Stimulated activated CD4-positive, alpha-beta T cell treated with anti-CD3 and anti-CD28 coated beads, Interleukin-1b, Interleukin-23, amount 100 ng/mL, for 24 hours (primary cell): ENCODE measurements at places on chromosomes 3 and 15.

DNA sequence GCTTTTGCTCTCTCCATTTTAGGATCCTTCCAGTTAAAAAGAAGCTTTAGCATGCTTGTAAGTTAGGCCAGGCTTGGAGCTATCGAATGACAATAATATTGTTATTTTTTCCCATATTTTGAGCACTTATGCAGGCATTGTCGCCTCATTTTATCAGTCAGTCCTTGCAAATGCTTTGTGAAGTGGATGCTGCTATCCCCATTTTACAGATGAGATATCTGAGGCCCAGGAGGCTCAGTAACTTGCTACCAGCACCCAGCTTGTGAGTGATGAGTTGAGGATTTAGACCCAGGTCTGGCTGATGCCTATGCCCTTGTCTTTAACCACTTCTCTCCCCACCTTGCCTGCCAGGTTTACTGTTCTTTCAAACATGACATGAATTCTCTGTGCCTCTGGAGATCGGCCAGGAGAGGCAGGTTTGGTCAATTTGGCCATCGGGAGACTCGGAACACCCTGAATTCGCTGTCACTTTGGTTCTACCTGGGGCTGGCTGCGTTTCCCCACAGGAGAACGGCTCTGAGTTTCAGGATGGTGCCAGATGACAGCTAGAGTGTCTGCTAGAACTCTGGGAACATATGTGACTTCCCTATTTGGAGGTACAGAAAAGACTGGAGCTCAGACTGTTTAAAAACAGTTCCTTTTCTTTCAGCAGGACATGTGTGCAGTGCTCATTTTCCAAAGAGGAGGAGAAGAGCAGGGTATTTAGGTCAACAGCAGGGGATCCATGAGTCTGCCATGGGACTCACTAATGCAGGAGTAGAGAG, 25.5 kb upstream of the ZNF710 start:
- no peak for DNase-seq

GRCh38 chr3:30495172-30496065, 111.0 kb upstream of the TGFBR2 start:
- no peak for DNase-seq

- no peak for DNase-seq
Observed at GRCh38 chr15:70430069-70430468, 332.4 kb upstream of the TLE3 start.

DNA sequence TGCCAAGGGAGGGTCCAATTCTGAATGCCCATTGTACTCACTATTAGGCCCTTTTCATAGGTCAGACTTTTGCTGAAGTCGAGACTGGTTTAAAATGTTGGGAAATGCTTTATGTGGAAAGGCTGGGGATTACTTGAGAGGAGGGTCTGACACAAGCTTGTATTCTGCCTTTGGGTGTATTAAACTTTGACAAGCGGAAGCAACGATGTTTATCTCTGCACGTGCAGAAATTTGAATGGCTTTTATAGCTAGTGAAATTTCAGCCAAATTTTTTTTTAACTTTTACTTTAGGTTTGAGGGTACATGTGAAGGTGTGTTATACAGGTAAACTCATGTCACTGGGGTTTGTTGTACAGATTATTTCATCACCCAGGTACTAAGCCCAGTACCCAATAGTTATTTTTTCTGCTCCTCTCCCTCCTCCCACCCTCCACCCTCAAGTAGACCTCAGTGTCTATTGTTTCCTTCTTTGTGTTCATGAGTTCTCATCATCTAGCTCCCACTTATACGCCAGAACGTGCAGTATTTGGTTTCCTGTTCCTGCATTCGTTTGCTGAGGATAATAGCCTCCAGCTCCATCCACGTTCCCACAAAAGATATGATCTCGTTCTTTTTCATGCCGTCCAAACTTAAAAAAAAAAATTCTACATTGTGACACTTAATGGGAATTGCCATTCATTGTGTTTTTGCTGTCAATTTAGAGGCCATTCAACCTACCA, 223.0 kb upstream of the BHLHE40 start:
- DNase-seq = no peak

- no peak for DNase-seq
Observed at GRCh38 chr3:71421820-71422566, 161.5 kb downstream of the FOXP1 start.

DNA sequence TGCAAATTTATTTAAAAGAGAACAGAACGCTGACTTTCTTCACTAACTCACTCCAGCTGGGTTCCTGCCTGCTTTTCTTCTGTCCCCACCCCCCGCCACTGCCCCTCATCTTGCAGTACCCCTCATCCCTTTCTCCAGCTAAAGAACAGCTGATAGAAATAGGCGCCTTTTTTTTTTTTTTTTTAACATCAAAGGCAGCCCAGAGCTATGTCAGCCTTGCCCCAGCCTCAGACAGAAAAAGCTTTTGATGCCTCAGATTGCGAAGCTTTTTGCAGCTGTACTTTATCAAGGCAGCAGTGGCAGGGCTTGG, 1.8 kb downstream of the CADPS start:
- no peak for DNase-seq

- DNase-seq = no peak
Observed at GRCh38 chr15:91480426-91480825, 373.1 kb upstream of the SLCO3A1 start.

DNA sequence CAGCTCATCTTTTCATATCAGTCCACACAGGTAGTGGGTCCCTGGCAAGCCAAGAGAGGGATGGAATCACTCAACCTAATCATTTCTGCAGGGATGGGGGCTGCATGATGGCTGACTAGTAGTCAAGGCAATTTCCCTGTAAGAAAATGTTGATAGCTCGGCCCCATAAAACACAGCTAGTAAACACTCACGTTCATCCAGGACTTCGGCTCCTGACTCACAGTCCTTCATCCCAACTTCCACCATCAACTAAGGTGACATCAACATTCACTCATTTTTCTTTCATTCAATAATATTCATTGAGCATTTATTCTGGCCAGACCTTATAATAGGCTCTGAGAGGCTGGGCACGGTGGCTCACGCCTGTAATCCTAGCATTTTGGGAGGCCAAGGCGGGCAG, 4.4 kb upstream of the ACAP2 start:
- no peak for DNase-seq

DNA sequence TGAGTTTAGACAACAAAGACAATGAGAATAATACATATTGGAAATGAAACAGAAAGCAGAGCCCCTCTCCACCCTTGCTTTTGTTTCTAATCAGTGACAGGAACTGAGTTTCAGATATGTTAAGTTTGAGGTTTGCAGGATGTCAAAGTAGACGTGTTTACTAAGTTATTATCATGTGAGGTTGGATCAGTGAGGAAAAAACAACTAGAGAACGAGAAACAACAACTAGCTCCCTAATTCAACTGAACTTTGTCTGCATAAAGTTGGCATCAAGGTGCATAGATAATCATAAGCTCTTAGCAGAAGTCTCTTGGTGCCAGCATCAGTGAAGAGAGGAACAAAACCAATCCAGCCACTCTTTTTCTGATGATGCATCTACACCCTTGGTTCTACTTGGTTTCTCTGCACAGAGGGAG, 491.1 kb upstream of the NR2F2 start:
- no peak for DNase-seq

DNA sequence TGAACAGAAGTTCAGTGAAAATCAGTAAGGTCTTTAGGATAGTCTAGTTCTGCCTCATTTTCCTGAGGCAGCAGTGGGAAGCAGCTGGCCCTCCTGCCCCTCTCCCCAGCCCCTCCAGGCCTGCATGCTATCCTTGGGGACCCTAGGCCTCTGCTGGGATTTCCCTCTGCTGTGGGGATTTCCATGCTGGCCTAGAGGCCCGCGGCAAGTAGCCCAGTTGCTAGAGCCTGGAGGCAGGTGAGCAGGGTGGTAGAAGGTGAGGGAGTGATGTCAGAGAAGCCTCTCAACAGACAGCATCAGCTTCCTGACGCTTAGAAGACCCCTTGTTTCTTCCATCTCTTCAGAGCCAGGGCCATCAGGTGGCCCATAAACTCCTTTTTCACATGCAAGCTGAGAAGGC, 305.8 kb upstream of the THBS1 start:
- DNase-seq = no peak
